Left renal cortex interstitium (tissue), 4 donors: ENCODE measurements at places on chromosomes 11 and 22. TPM values are rescaled to one million over a fixed set of nuclear protein-coding genes. Genes with fewer than 3 reads are reported as not detected.

DNA sequence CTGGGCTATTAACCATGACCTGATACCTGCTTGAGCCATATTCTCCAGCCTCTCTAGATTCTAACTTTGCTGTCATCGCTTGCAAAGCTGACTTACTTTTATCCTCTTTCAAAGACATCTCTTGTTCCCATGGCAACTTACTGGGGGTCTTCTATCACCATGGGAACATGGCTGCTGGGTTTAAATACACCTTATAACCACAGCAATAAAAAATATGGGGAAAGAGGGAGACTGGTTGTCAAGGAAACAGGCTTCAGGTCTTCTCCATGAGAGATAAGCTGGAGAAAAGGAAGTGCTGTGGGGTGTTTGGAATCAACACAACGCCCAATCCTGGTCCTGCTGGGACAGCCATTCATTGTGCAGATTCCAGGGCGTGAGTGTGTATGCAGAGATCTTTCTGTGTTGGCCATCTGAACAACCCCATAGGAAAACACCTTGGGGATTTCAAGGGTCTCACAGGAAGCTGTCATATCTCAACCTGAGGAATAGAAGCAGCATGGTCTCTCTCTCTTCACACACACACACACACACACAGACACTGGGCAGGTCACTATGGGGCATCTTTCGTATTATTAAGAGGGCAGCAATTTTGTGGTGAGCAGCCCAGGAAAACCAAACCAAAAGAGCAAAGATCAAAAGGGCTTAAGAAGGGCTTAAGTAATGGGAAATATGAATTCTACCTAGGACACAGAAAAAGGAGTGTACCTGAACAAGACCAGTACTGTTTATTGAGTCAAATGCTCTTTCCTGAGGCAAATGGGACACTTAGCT lies 344.7 kb upstream of the NCAM1 start:
- DNase-seq, result no peak

GRCh38 chr11:1990872-1991578 lies 6.6 kb downstream of the H19 start:
- no peak for DNase-seq

- DNase-seq, result no peak
These were observed 47.5 kb downstream of the MORC2 start for GRCh38 chr22:30921108-30921507.

DNA sequence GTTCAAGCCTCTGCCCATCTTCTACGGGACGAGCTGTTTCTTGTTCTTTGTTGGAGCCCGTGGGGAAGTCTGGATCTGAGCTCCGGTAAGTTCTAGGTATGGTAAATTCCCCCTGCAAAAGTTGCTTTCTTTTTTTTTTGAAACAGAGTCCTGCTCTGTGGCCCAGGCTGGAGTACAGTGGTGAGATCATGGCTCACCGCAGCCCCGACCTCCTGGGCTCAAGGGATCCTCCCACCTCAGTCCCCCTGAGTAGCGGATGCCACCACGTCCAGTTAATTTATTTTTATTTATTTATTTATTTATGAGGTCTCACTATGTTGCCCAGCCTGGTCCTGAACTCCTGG lies 35.5 kb upstream of the MOB2 start:
- DNase-seq, result no peak

GRCh38 chr11:130815956-130816355 lies 100.3 kb downstream of the SNX19 start:
- DNase-seq, result no peak

DNA sequence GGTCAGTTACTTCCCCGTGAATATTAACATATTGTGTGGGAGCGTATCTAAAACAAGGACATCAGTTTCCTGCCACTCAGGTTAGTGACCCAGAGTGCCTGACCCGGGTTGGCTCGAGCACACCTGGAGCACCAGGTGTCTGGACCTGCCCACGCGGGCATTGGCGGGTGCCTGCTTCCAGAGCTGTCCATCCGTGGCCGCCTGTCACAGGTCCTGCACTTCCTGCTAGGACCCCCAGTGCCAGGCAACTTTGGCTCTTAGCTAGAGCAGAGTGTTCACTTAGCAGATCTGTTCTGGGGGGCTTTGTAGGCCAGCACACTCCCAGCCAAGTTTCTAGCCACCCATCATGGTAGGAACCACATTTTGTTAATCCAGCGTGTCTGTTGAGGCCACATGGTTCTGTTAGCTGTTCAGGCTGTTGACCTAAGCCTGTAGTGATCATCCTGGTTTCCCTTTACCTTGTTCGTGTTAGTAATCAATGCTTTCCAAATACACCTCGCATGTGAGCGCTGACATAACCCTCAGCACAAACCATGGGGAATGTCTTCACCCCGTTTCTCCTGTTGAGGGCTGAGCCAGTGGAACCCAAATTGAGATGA lies 29.5 kb downstream of the MOV10L1 start:
- DNase-seq, result no peak

DNA sequence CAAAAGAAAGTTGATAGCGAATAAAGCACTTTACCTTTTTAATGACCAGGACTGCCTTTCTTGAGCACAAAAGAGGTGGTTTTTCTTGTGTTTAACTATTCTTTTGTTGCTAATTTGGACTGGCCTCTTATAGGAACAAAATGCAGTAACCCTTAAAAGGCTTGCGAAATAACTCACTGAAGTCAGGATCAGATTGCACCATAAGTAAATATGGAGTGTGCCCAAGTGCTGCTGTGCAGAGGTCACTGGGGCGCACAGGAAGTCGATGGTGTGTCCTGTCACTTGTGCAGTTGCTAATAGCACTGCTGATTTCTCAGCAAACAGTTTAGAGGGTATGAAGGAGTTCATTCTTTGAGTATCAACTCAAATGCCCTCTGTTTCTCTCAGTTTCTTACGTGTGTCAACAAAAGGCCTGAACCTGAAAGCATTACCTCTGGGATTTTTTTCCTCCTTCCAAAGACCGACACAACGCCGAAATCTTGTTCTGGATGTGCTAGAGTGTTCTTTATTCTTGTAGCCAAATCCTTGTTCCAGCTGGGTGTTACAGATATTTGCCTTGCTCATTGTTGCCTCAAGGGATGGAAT lies 71.3 kb downstream of the ATXN10 start:
- no peak for DNase-seq

- no peak for DNase-seq
These were observed 196.9 kb upstream of the SEZ6L start for GRCh38 chr22:25972397-25972796.

- no peak for DNase-seq
These were observed 136.3 kb downstream of the PKNOX2 start for GRCh38 chr11:125300791-125301218.

GRCh38 chr22:37316875-37317371 lies 34.6 kb downstream of the CYTH4 start:
- DNase-seq, result peak; percentile 61

DNA sequence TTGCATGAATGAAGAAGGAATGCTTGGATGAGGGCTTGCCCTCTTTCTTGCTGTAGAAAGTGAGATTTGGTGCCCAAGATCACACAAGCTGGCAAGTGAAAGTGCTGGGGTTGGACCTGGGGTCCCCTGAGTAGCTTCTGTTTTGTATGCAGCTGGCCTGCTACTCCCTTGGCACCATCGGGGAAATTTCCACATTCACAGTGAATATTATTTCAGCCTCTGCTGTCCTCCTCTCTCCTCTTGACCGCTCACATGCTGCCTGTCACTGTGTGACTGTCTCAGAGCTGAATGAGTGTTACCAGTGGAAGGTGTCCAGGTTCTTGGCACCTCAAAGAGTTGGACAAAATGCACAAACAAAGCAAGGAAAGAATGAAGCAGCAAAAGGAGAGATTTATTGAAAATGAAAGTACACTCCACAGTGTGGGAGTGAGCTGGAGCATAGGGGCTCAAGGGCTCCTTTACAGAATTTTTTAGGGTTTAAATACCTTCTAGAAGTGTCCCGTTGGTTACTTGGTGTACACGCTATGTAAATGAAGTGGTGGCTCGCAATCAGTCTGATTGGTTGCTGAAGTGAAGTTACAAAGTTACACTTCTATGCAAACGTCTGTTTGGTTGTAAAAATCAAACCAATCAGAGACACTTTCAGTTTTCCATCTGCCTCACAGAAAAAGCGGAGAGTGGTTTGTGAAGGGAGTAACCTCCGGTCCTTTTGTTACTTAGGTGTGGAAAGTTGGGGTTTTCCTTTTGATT lies 87.4 kb downstream of the DEPDC5 start:
- DNase-seq, result no peak

GRCh38 chr22:19717691-19718455 lies 3.6 kb downstream of the SEPTIN5 start:
- peak; percentile 56 for DNase-seq

DNA sequence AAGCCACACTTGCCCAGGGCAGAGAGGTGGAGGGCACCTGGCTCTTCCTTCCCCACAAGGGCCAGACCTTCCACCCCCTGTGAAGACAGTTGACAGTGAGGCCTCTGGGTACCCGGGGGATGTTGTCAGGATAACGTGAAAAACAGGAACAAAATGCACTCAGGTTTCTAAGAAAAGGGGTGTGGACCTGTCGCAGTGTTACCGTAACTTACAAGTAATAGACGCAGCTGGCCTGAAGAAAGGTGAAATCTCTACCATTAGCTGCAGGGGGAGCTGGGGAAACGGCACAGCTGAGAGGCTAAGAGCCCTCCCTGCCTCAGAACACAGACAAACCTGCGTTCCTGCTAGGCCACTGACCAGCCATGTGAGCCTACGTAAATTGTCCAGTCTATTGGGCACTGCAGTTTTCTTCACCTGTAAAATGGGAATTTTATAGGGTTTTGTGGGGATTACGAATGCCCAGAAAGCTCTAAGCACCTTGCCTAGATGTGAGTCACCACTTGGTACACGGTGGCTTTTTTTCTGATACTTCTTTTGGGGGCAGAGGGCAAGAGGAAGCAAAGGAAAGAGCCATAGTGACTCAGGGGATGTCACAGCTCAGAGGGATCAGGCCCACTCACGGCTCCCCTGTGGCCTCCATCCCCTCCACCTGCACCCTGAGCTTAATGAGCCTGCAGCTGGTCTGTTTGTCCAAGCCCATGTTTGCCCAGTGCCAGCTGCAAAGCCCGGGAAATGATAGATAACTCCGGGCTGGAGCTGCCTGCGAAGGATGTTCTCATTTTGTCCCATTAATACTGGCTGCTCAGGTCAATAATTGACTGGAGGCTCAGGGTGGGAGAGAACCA lies 18.4 kb upstream of the CABP7 start:
- DNase-seq, result no peak

- no peak for DNase-seq
These were observed 83.3 kb downstream of the MYEOV start for GRCh38 chr11:69377029-69377952.

DNA sequence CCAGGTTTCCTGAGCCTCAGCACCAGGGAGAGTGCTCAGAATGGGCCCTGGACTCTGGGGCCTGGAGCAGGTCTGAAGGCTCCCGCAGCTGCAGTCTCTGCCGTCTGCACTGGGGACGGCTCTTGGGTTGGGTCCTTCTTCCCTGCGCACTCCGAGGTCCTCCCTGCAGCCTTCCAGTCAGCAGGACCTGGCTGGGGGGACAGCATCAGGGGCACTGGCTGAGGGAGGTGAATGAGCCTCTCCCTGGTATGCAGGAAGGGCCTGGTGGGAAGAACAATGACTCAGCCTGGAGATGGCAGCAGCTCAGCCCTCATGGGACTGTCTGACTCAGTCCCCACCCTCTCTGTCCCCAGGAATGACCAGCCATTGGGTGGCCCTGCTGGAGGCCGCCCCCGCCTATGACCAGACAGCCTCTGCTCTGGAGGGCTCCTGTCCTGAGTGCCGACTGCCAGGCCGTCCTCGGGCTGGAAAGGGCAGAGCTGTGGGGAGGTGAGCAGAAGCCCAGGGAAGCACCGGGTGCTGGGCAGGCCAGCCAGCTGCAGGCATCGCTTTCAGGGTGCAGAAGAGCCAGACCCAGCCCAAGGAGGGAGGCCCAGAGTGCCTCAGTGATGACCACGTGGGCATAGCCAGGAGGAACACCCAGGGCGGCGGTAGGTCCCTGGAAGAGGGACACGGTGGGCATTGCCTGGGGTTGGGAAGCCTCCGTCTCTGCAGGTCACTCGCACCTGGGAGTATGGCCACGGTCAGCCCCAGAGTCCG lies 455.0 kb downstream of the BRD1 start:
- DNase-seq, result no peak

DNA sequence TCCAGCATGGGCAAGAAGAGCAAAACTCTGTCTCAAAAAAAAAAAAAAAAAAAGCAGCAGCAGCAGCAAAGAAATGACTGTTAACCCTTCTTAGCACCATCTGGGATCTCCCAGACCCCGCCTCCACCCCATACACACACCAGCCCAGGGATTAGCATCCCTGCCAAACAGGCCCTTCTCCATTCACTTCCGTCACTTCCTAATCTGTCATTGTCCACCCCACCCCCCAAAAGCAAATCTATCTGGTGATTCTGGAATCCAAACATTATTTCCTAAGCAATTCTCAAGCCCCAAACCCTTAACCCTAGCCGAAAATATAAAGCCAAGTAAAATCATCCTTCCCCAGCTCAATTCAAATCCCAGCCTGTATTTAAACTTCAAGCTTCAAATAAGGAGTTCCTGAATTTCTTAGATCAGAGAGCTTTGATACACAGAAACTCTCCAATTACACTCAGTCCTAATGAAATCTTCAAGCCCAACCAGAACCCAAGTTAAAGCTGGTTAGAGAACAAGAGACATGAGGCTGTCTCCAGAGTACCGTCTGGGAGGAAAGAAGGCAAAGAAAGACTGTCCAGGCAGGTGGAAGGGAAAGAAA lies 6.0 kb upstream of the AHNAK start:
- DNase-seq, result no peak

GRCh38 chr11:133347988-133348387 lies 184.3 kb downstream of the OPCML start:
- DNase-seq, result no peak

DNA sequence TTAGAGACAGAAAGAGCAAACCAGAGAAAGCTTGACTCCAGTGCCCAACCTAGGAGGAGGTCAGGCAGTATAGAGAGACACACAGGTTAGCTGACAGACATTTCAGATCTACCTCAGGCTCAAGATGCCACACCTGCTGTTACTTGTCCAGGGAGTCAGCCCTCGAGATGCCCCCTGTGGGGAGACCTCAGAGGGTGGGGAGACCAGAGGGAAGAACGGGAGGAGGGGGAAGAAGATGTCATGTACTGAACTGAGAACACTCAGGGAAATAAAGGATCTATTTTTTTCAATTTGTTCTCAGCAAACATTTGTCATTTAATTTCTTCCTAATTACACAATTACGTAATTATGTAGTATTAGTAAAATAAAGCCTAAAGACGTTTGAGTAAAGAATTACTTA lies 196.3 kb upstream of the CADM1 start:
- no peak for DNase-seq

Gene DNAJB7
- 0.20 TPM for polyA plus RNA-seq

Gene OMP
- polyA plus RNA-seq, result 0.43 TPM

Gene CLP1
- polyA plus RNA-seq, result 17.8 TPM

Gene GVQW3
- 9.3 TPM for polyA plus RNA-seq

Gene ST14
- polyA plus RNA-seq, result 28.1 TPM

Gene KLHL22
- 33.0 TPM for polyA plus RNA-seq

Gene KRTAP5-8
- polyA plus RNA-seq, result 0.54 TPM
